Thoracic aorta (tissue), 2 donors: ENCODE measurements at places on chromosomes 2 and 18. TPM values are rescaled to one million over a fixed set of nuclear protein-coding genes. Genes with fewer than 3 reads are reported as not detected.

PROM2 gene
- 3.5 TPM for total RNA-seq

SCN7A gene
- total RNA-seq, result 3.0 TPM

COL6A3 gene
- 155 TPM for total RNA-seq

DCDC2C gene
- total RNA-seq, result 13.1 TPM

SOCS6 gene
- 21.3 TPM for total RNA-seq

CD8A gene
- 3.4 TPM for total RNA-seq

BOLL gene
- total RNA-seq, result not detected

RTP5 gene
- not detected for total RNA-seq

DNA sequence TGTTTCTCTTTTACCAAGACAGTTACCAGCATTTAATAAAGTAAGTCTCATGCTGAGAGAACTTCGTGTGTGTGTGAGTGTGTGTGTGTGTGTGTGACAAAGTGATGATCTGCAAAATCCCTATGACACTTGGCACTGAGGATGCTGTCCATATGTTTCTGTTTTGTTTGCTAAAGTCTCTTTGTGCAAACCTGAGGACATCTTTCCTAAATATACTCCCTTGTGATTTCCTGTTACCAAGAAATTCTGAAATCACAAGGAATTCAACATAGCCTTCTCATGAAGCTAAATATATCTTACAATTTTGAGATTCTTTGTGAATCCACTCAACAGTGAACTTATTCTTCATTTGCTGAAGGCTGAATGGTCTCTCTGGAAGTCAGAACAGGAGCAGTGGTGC lies 1359.7 kb upstream of the NRXN1 start:
- DNase-seq, result no peak

DNA sequence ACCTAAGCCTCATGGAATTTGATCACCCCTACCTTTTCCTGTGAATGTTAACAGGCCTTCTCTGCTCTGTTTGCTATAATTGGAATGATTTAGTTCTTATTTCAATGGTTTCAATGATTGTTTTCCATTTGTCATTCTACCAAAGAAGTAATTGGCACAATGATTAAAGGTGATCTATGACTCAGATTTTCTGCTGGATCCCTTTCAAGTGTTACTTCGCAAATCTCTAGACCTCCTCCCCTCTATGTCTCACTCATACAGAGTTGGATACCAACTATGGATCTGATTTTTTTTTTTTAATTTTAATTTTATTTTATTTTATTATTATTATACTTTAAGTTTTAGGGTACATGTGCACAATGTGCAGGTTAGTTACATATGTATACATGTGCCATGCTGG lies 29.6 kb upstream of the FAM117B start:
- DNase-seq, result no peak

DNA sequence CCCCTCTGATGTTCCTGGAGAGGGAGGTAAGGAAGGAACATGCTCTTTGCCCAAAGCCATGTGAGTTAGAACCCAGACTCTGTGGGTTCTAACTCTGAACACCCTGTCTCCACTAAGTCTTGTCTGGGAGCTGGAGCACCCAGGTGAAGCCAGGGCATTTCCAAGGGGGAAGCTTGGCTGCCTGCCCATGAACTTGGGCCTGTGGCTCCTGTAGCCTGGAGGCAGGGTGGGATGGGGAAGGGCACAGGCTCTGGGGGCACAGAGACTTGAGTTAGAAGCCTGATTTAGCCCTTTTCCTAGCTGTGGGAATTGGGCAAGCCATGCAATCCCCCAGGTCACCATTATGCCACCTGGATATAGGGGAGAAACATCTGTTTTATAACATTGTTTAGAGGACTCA lies 65.2 kb downstream of the LBH start:
- no peak for DNase-seq

- no peak for DNase-seq
These were observed 405.0 kb downstream of the XIRP2 start for GRCh38 chr2:167293172-167293781.

GRCh38 chr18:44716697-44717163 lies 36.0 kb downstream of the SETBP1 start:
- no peak for DNase-seq

GRCh38 chr18:57212678-57213077 lies 65.8 kb downstream of the BOD1L2 start:
- DNase-seq, result no peak

GRCh38 chr2:36886664-36887063 lies 79.7 kb downstream of the STRN start:
- no peak for DNase-seq

GRCh38 chr2:40823478-40823877 lies 371.6 kb upstream of the SLC8A1 start:
- no peak for DNase-seq

DNA sequence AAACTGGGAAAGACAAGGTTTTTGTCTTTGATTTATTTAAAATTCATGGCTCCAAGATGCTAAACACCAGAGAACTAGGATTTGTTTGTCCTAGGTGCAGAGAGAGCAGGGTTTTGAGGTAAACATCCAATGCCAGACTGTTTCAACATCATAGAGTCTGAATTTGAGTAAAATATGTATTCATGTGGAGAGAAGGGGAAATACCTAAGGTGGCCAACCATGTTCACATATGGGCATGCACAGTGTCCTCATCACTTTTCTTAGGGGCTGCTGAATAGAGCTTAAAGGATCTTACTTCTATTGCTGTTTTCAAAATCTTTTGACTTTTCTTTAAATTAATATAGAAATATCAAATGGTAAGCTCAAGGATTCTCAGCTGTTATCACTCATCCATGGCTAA lies 287.0 kb upstream of the CCDC68 start:
- DNase-seq, result no peak

DNA sequence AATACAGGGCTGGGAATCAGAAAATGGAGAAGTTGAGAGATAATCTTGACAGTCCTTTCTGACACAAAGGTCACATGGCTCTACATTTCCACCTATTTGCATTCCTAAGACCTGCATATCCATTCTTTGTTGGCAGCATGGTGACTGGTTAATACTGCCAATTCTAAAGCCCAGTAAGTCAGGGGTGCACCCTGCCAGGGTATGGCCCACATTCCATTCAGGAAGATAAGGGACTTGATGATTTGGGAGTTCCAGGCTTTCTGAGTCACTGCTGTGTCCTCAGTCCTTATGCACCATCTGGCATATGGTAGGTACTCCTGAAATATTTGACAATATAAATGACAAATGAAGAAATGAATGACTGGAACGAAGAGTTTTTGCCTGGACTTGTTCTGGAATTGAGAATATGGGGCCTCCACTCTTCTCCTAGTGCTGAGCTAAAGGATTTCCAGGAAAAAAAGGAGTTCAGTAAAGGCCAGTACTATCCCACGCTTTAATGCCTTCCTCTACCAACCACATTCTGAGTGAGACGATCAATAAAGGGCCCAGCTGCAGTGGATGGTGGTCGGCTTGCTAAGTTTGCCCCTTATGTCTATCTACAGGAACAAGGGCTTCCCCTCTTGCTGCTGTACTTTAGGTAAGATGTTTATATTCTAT lies 31.7 kb upstream of the EIF2AK3 start:
- no peak for DNase-seq

DNA sequence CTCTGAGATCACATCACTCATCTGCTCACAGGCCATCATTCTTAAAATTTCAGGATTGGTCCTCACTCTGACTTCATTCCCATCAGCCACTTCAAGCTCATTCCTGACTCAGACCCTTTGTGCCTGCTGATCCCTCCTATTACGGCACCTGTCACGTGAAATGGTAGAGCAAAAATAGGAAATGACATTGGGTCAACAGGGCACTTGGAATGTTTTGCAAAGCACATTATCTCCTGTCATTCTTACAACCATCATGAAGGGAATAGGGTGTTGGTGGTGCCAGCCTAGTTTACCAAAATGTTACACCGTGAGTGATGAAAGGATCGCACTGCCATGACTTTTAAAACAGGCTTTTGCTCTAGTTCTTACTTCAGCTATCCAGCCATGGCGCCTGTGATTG lies 61.1 kb downstream of the EIF5B start:
- DNase-seq, result no peak

DNA sequence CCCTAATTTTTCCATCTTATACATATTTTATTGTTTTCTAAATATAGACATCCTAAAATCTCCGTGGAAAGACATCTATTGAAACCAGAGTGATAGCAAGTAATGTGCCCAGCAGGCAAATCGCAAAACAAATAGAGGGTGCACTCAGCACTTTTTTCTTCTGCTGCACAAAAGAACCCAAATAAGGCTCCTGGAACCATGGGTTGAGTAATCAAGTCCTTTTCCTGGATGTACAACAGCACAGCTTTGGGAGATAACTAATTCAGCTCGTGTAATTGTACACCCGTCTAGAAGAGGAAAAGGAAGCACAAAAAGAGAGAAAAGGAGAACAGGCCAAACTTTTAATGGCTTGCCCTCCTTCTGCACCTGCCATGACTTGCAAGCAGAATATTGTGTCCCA lies 126.9 kb upstream of the TLK1 start:
- DNase-seq, result no peak

GRCh38 chr2:65660340-65660739 lies 227.9 kb upstream of the SPRED2 start:
- DNase-seq, result no peak

- DNase-seq, result no peak
These were observed 92.2 kb downstream of the TGFA start for GRCh38 chr2:70461414-70461813.

DNA sequence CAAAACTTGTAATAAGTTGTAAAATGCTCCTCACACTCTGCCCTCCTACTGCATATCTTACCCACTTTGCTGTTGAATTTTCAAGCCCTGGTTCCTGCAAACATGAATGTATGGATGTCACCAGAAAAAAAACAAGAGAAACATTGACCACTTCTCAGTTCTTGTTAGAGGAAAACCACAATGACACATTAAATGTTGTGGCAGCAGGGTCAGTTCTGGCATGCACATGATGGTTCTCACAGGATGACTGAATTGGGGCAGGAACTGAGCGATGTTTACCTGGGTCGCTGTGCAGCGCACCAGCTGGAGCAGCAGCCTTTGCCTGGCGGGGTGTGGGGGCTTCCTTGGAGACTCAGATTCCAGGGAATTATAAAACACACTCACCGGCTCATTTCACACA lies 14.0 kb upstream of the PRKCE start:
- DNase-seq, result no peak
